ENCODE measurements at places on chromosomes 4 and X.

DNA sequence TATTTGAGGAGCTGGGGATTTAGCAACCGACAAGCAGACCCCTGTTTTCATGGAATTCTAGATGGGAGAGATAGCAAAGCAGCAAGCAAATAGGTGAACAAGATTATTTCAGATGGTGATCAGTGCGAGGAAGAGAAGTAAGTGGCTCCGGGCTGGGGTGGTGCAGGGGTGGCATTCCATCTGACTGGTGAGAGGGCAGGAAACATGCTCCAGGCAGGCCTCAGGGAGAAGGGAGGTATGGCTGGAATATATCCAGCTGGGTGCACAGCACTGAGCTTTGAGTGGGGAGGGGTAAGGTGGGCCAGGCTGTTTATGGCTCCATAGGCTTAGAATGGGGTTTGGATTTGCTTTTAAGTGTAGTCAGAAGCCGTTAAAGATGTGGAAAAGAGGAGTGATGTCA lies 21.2 kb downstream of the PTTG2 start:
- DNase-seq: no peak

DNA sequence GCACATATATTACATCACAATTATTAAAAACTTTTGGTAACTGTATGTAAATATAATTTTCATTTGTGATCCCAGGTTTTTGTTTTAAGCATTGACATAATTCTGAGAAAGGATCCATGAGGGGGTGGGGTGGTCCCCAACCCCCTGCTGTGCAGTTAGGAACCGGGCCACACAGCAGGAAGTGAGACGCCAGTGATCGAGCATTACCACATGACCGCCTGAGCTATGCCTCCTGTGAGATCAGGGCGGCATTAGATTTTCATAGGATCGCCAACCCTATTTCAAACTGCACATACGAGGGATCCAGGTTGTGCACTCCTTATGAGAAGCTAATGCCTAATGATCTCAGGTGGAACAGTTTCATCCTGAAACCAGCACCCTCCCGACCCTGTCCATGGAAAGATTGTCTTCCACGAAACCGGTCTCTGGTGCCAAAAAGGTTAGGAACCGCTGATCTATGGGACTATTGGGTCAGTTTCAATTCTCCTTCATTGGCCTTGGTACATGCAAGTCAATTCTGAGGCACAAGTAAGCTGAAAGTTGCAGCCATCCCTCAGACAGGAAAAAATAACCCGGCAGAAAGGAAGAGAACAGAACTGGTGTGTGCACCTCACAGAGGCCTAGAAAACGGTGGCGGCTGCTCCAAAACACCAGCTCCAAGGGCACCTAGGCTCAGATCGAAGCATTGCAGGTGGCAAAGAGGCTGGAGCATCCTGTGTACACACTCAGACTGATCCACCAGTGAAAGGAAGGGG lies 7.0 kb upstream of the TMSB4X start:
- DNase-seq: no peak

DNA sequence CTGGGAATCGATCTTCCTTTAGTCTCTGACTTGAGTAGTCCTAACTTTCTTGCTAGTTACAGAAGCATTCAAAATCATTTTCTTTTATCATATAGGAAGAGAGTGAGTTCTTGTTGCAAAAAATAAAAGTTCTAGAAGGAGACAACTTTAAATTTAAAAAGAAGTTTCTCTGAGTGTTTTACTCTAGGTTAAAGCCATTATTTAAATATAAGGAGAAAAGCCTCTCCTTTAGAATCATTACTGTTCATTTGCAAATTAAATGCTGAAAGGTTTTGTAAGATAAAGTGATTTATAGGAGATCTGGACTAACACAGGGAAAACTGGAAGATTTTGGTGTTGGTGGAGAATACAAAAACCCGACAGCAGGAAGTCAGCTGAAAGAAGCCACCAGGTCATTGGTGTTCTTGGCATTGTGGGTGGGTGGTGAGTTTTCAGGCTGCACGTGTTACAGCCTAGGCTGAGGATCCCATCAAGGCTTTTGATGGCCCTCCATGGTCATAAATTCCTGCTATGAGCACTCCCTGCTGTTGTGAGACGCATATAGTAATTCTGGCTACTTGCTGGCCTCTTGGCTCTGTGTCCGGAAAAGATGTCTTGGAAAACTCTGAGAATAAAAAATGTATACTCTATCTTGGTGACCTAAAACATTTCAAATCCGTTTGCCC lies 81.6 kb downstream of the GPAT3 start:
- DNase-seq: no peak

- no peak for DNase-seq
These were observed 92.0 kb downstream of the FBXW7 start for GRCh38 chr4:152443859-152444258.

DNA sequence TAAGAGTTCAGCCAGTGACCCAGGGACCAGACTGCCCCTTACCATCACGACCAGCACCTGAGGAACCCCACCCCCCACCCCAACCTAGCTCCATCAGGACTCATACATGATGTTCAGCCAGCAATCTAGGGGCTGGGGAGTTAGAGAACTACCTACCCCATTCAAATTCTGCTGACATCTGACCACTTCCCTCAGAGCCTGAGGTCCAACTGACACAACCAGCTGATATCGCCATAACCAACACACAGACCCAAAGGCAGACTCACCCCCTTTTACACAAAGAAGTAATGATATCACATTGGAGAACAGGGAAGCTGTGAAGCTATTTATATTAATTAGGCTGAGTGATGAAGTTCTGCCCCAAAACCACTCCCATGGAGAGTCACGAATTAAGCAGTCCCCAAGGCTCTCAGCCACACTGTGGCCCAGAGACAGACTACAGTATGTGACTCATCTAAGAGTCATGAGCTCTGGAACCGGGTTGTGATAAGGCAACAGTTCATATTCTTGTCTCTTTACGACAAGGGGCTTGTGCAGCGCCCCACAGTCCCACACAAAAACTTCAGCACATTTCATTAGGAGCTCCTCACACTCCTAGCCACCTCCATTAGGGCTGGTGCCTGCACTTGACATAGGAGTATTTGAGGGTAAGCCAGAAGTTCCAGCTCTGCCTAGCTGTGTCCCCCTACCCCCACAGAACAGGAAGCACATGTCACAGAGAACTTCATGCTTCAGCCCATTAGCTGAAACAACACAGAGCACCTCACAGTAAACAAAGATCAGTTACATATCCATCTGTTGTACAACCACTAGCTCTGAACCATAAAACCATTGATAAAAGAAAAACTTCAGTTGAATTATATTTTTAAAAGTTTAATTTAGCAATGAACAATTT lies 184.7 kb upstream of the ZCCHC13 start:
- no peak for DNase-seq

- DNase-seq: no peak
These were observed 122.7 kb upstream of the CBR4 start for GRCh38 chr4:169132561-169133305.

- no peak for DNase-seq
These were observed 41.1 kb upstream of the NKAP start for GRCh38 chrX:119984652-119985051.

- no peak for DNase-seq
These were observed 243.8 kb downstream of the THOC2 start for GRCh38 chrX:123489011-123489410.
